ENCODE measurements at places on chromosomes 4 and X.

DNA sequence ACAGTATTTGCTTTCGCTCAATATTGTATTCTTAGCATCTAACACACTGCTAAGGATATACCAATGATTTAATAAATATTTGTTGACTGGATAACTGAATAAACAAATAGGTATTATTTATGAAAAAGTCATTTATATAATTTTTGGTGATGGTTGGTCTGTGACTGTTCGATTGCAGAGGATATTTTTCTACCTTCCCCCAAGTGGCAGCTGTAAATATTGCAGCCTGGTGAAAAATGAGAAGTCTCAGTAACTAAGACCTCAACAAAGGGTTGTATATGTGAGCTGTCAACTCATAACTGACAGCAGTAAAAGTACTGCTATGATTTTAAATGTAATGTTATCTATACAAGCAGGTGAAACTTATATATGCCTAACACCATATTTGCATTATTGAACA is 36.0 kb downstream of the HTR2C start:
- no peak for DNase-seq

- no peak for DNase-seq
These were observed 57.6 kb downstream of the PROM1 start for GRCh38 chr4:16026160-16026761.

DNA sequence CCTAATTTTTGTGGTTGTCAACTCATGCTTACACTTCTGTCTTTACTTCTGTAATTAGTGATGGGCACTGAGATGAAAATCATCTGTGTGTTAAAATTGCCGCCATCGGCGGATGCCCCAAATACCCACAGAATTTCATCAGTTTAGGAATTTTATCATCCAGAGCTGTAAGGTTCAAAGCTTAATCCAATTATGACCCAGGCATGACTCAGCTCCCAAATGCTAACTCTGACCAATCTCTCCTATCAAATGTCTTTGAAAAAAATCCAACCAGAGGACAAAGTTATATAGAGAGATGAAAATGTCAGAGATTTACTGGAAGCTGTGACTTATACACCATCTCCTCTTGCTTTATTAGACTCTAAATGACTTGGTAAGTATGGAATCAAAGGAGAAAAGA is 1048.7 kb upstream of the PRKX start:
- no peak for DNase-seq

GRCh38 chr4:7366180-7366945 is 68.4 kb downstream of the PSAPL1 start:
- DNase-seq: no peak

DNA sequence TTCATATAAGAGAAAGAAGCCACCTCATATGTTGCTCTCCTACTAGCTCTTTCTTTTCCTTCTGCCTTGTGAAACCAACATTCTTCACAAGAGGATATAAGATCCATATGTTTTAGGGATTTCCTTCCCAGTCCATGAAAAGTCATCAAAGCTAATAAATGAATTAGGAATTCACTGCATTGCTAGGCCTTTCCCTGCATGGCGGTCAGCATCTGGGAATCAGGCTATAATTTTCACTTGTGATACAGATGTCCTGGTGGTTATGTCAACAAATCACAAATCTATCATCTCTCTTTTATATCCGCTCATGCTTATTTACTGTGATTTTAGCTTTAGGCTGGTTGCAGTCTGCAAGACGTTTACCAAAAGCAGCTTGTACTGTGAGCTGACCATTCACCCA is 510.0 kb downstream of the NLGN4X start:
- DNase-seq: no peak

DNA sequence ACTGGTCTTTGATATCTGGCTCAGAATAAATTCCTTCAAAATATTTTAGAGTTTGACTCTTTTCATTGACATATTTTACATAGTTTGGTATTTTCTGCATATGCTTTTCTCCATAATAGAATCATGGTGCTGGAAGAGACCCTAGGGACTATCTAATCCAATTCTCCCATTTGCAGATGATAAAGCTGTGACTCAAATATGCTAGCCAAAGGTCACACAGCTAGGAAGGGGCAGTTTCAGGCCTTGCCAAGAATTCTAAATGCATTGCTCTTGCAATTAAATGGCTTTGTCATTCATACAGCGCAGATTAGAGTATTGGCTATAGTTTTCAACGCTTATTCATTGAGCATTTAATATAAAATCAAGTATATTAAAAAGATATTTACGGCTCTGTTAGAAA is 374.1 kb upstream of the RASGEF1B start:
- DNase-seq: no peak

GRCh38 chr4:129641179-129641578 is 545.2 kb downstream of the C4orf33 start:
- DNase-seq: peak; percentile 60

GRCh38 chr4:166989886-166990285 is 244.4 kb downstream of the SPOCK3 start:
- DNase-seq: no peak

DNA sequence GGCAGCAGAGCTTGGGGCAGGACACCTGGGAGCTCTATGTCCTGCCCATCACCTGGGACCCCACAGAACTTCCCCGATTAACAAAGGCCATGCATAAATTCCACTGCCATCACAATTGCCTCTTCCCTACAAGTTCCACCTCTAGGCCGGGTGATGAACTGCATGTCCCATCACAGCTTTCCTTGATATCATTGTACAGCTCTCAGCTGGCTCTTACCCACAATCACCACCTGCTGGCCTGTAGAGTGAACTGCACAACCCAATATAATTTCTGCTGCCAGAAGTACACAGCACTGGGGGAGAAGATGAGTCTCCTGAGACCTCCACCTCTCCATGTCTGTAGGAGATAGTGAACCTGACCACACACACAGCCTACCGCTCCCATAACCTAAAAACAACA is 285.0 kb upstream of the AADAT start:
- peak; percentile 6 for DNase-seq

GRCh38 chrX:133530960-133531359 is 115.7 kb upstream of the GPC4 start:
- no peak for DNase-seq

- DNase-seq: no peak
These were observed 99.5 kb downstream of the KCNIP4 start for GRCh38 chr4:21849077-21849476.

- no peak for DNase-seq
These were observed 405.8 kb upstream of the RPS6KA3 start for GRCh38 chrX:20672476-20672875.
